Forelimb muscle (tissue), 1 donor: ENCODE measurements at places on chromosomes 4 and X. TPM values are rescaled to one million over a fixed set of nuclear protein-coding genes. Genes with fewer than 3 reads are reported as not detected.
A peak's percentile ranks its signal among the peaks of the same experiment; 100 is the strongest.

- DNase-seq, result peak; percentile 73
These were observed at the start of gene HERC5 for GRCh38 chr4:88456670-88457306. HERC5 (plus strand) TSS chr4:88457119; CDS start chr4:88457270, 151 bp downstream.

- no peak for DNase-seq
These were observed 17.4 kb downstream of the FAM199X start for GRCh38 chrX:104183685-104184084.

Gene CLGN
- 2.6 TPM for polyA plus RNA-seq

GRCh38 chr4:122156819-122157218 is 4.7 kb downstream of the BLTP1 start:
- no peak for DNase-seq

Gene PRDX4
- polyA plus RNA-seq, result 70.8 TPM

Gene FAT1
- polyA plus RNA-seq, result 71.5 TPM

- no peak for DNase-seq
These were observed 105.1 kb upstream of the SMIM31 start for GRCh38 chr4:164648849-164649212.

Gene AADAT
- polyA plus RNA-seq, result 16.9 TPM

DNA sequence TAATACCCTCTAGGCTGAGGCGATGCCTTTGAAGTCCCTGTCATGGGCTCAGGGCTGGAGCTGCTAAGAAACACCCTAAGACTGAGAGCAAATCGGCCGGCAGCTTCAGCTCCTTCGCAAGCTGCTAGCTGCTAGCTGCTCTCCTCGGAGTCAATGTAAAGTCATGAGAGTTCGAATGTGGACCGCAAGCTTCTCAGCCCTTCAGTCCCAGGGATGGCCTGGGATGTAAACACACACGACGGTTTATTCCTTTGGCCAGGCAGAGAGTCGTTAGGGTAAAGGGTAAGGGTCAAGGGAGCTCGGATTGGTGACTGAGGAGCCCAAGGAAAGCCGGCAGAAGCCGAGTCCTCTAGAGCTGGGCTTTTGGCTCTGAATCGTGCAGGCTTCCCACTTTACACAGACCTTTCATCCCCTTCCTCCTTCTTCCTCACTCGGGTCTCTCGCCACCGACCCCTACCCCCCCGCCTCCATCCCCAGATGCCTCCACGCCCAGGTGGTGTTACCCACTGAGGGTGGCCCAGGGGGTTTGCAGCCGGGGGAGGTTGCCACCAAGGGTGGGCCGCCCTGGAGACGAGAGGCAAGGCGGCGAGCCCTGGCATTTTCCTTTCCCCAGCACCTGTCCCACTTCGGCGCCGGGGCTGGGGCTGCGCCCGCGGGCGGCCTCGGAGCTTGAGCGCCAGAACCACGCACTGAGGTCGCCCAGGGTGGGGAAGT is 3.1 kb upstream of the BCORL1 start:
- DNase-seq, result no peak

DNA sequence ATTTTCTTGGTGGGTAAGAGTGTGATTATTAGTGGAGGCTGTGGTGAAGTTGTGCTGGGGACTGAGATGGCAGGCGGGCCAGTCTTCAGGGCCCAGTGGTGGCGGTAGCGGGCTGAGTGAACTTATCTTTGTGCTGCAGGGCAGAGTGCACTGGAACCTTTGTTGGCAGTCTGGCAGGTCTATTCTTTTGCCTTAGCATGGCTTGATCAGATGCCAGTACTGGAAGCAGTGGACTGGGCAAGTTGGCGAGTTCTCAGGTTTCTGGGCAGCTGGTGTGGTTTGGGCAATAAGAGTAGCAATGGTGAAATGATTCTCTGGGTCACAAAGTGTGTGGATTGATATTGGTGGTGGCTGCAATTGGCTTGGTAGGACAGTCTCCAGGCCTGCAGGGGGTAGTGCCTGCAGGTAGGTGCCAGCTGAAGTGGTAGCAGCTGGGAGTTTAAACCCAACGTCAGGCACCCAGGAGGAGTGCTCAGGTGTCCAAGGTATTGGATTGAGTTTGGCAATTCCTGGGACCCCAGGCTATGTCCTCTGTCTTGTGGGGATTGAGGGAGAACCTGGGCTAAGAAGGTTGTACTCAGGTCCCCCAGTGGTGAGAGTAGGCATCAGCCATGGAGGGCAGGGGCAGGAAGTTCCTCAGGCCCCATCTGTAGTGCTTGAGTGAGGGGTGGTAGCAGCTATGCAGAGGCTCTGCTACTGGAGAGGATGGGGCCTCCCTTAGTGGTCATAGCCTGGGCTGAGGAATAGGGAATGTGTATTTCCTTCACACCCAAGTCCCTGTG is 34.9 kb upstream of the SLC25A14 start:
- DNase-seq, result no peak

- no peak for DNase-seq
These were observed 28.2 kb downstream of the ARSJ start for GRCh38 chr4:113951263-113951662.

Gene TEX13D
- polyA plus RNA-seq, result not detected

Gene CORIN
- 1.4 TPM for polyA plus RNA-seq

DNA sequence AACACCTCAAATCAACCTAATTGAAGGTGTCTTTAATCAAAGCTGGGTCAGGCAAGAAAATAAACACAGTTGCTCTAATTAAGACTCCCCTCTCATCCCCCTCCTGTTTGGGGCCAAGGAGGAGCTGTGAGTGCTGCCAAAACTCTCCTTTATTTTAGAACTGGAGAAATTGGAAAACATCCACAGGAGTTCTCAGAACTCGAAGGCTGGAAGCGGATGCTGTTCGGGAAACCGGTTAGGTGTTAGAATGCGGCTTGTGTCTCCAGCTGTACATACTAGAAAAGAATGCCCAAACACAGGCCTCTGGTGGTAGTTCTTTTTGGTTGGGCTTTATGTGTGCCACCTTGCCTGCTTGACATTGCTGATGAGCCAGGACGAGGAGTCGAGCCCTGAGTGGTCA is 118.2 kb downstream of the GPR143 start:
- no peak for DNase-seq

Gene BRS3
- polyA plus RNA-seq, result not detected

DNA sequence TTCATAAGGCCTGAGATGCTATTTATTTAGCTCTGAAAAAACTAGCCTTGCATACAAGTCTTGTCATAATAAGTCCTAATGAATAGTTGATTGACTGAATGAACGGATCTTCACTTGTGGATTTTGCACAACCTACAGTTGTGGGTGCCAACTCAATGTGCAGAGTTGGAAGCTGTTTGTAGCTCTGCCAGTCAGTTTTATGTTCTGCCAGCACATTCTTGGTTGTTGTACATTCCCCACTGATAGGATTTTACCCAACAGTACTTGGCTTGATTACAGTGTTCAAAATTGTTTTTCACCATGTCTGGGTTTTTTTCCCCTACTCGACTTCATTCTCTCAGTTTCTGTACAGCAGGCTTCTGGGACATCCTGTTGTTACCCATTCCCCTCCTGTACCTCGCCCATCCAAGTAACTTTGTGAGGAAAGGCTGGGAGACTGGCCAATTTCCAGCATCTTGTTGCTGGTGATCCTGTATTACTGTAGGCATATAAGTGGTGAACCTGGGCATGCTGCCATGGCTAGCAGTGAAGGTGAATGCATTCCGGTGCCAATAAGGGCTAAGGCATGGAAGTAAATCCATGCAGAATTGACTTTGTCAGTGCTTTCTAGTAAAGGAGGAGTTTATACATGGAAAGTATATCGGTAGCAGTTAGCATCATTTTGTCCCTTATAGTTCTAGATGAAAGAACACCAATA is 22.8 kb downstream of the IL1RAPL1 start:
- no peak for DNase-seq

Gene DACH2
- polyA plus RNA-seq, result 0.99 TPM

GRCh38 chr4:162727232-162727631 is 439.5 kb downstream of the NAF1 start:
- no peak for DNase-seq

Gene CD99
- polyA plus RNA-seq, result 188 TPM

Gene HELQ
- polyA plus RNA-seq, result 19.9 TPM

Gene MGARP
- polyA plus RNA-seq, result 0.28 TPM

GRCh38 chr4:5998333-5998936 is 19.8 kb downstream of the C4orf50 start:
- DNase-seq, result peak; percentile 13

GRCh38 chr4:167595898-167596297 is 361.6 kb upstream of the SPOCK3 start:
- DNase-seq, result no peak

Gene ENAM
- 3.8 TPM for polyA plus RNA-seq

Gene TCEAL2
- polyA plus RNA-seq, result 0.28 TPM

Gene CNGA1
- 0.94 TPM for polyA plus RNA-seq

DNA sequence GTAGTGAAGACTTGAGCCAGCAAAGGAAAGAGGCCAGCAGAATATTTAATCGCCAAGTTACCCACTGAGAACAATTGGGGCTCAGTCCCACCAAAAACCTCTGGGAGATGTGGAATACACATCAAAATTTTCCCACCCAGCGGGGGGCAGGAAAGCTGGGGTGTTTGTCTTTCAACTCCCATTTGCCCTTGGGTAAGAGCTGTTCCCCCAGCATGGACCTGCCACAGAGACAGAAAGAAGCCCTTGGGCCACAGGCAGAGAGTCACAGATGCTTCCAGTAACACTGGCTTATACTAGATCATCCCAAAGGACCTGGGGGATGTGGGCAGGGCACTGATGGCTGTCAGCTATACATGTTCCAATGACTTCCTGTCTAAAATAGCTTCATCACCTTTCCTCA is 18.9 kb upstream of the FBXW7 start:
- no peak for DNase-seq

DNA sequence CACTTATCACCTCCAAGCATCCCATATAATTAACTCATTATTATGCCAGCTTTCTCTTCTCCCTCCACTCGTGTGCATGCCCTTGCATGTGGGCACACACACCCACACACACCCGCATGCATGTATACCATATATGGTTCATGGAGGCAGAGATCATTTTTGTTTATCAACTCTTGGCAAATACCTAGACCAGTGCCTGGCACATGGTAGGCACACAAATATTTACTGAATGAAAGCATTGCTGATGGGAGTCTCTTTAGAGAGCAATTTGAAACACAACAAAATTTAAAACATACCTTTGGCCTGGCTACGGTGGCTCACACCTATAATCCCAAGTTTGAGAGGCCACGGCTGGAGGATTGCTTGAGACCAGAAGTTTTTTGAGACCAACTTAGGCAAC is 51.1 kb upstream of the SLC10A4 start:
- DNase-seq, result no peak

DNA sequence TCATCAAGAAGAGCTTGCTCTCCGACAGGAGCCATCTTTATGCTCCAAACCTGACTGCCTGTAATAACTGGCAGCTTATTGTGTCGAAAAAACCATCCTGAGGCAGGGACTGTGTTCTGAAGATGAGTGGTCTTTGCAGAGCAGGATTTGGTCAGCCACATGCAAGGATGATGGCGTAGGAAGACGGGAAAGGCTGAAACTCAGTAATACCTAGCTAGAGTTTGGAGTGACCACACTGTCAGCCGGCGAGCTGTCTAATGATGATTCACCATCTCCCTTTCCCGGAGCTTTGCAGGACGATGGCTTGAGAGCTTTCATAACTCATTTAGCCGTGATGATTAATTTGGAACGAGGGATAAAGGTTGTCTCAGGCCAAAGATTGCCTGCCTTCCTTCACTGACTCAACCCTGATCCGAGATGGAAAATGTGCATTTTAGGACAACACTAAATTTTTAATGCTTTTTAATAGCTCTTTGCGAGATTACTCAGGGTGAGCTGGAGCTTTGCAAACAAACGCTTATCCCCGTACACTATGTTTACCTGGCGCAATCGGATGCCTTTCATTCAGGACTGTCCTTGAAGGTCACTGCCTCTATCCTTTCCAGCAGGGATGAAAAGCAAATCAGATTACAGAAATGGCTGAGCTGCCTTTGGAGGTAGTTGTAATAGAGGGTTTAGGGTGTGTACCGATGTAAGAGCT is 288.5 kb downstream of the ASMT start:
- no peak for DNase-seq

DNA sequence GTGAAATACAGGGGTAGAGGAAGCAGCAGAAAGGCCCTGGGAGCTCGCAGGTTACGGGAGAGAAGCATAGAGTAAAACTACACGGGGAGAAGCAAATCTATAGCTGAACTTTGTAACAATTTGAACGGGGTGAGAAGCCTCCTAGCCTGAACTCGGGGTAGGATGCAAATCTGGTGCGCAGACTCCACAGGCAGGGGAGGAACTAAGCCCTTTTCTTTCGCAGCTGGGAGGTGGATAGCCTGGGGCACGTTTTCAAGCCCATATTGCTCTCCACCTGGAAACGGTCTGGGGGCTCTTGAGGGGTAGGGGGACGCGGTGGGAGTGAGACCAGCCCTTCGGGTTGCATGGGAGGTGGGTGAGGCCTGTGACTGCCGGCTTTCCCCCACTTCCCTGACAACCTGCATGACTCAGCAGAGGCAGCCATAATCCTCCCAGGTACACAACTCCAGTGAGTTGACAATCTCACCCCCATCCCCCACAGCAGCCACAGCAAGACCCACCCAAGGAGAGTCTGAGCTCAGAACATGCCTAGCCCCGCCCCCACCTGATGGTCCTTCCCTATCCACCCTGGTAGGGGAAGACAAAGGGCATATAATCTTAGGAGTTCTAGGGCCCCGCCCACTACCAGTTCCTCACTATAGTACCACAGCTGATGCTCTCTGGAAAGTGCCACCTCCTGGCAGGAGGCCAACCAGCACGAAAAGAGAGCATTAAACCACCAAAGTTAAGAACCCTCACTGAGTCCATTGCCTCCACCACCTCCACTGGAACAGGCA is 29.9 kb downstream of the SOWAHB start:
- DNase-seq, result no peak

- DNase-seq, result no peak
These were observed 505.2 kb downstream of the ZNF674 start for GRCh38 chrX:46040001-46040400.

GRCh38 chr4:101914761-101915160 is 124.2 kb downstream of the BANK1 start:
- no peak for DNase-seq

- DNase-seq, result no peak
These were observed 530.7 kb downstream of the CENPC start for GRCh38 chr4:67014592-67014991.

DNA sequence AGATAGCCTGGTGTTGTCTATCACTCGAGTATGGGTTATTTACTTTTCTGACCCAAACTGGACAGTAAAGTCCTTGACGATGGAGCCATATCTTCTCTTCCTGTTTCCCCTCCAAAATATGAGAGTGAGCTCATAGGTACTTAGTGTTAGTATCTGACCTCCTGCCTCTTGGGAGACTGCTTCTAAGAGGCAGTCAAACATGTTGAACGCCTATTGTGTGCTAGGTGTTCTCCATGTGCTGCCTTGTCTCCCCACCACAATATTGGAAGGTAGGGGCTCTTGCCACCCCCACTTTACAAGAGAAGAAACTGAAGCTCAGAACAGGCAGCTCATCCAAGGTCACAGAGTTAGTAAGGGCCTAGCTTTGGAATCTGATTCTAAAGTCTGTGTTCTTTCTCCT is 8.3 kb downstream of the EFNB1 start:
- no peak for DNase-seq

GRCh38 chr4:26912810-26913209 is 52.2 kb downstream of the STIM2 start:
- DNase-seq, result no peak

- no peak for DNase-seq
These were observed 33.1 kb upstream of the EDNRA start for GRCh38 chr4:147447786-147448185.

GRCh38 chrX:117973110-117973807 is 143.4 kb downstream of the KLHL13 start:
- DNase-seq, result no peak
